B cell (primary cell): ENCODE measurements at places on chromosomes 11 and 22. TPM values are rescaled to one million over a fixed set of nuclear protein-coding genes. Genes with fewer than 3 reads are reported as not detected.

DNA sequence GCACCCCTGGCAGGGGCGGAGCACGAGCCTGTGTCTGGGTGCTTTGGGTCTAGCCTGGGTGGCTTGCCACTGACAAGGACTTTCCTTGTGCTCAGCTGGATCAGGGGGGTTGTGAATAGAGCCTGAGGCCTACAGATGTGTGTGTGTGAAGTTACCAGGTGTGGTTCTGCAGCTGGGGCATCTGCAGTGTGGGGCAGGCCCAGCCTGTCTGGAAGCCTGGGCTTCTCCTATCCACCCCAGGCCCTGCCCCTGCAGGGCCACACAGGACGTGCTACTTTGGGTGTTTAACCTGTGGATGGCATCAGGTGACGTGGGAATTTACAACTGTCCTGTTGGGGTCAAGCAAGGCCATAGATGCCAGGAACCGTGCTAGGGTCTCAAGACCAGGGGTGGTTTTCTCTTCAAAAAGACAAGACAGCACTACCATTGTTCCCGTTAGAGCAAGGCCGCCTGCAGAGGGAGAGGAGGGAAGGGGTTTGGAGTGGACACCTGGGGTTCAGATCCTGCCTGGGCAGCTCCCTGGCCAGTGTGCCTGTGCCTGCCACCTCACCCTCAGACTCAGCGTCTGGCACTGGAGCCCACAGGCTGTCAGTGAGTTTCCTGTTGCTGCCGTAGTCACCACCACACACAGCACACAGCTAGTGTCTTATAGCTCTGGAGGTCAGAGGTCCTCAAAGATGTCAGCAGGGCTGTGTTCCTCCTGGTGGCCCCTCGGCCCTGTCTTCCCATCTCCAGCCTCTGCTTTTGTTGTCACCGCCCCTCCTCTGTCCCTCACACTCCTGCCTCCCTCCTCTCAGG is 31.6 kb downstream of the CTTN start:
- no peaks in the 10 kb centered on the region for H3K36me3 ChIP-seq
- DNase-seq = no peak
- no peak overlapping the region for H3K4me3 ChIP-seq
- no peaks in the 10 kb centered on the region for H3K27me3 ChIP-seq
- H3K27ac ChIP-seq = no peak overlapping the region

DNA sequence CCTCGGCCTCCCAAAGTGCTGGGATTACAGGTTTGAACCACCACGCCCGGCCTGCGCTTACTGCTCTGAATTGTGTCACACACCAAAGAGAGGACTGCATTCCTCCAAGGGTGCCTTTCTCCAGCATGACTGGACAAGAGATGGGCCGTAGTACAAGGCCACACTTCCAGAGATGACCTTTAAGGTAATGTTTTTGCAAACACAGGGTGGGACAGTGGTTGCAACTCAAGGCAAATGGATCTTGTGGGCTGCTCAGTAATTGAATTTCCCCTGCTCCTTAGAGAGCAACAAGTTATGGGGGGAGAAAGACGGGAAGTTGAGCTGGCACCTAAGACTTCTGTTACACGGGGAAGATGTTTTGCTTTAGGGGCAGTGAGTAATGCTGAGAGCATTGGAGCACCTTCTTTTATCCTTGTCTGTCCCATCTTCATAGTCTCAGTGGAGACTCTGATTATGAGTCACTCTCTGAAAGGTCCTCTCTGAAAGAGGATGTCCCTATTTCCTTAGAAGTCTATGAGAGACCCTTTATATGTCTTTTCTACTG is 66.3 kb downstream of the C11orf91 start:
- no peak for DNase-seq
- no peaks in the 10 kb centered on the region for H3K36me3 ChIP-seq
- no peak overlapping the region for H3K27ac ChIP-seq

- no peaks in the 10 kb centered on the region for H3K36me3 ChIP-seq
- H3K27me3 ChIP-seq = no peaks in the 10 kb centered on the region
- no peak overlapping the region for H3K27ac ChIP-seq
- no peaks in the 10 kb centered on the region for H3K4me1 ChIP-seq
Measured at GRCh38 chr11:103234974-103235373, 125.7 kb downstream of the DYNC2H1 start.

DNA sequence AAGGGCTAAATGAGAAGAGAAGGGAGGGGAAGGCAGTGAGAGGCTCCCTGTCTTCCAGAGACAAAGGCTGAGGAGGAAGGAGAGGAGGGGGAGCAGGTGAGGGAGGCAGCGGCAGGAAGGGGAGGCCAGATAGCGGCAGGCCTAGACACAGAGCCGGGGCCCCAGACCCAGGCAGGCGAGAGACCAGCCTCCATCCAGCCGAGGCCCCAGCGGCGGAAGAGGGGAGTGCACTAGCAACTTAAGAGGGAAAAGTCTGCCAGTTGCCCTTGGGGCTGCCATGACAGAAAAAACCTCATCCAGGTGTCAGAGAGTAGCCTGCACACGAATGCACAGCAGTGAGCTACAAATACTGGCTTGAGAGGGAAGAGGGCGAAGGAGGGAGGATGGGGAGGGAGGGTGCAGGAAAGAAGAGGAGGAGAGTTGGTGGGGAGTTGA is 46.7 kb downstream of the IGLL1 start:
- H3K4me3 ChIP-seq = no peak overlapping the region
- no peaks in the 10 kb centered on the region for H3K27me3 ChIP-seq
- H3K27ac ChIP-seq = no peak overlapping the region
- no peak for DNase-seq
- H3K4me1 ChIP-seq = peaks cover 14% of the 10 kb centered on the region

GRCh38 chr22:49909476-49910205 is 8.6 kb downstream of the ALG12 start:
- H3K4me3 ChIP-seq = no peak overlapping the region
- peaks cover 55% of the 10 kb centered on the region for H3K36me3 ChIP-seq
- H3K4me1 ChIP-seq = no peaks in the 10 kb centered on the region
- no peak overlapping the region for H3K27ac ChIP-seq
- H3K27me3 ChIP-seq = no peaks in the 10 kb centered on the region
- DNase-seq = no peak

- no peaks in the 10 kb centered on the region for H3K36me3 ChIP-seq
- no peaks in the 10 kb centered on the region for H3K27me3 ChIP-seq
- DNase-seq = no peak
Measured at GRCh38 chr11:80414181-80415165, 973.6 kb upstream of the TENM4 start.

GRCh38 chr11:26018336-26018735 is 313.6 kb upstream of the ANO3 start:
- H3K36me3 ChIP-seq = no peaks in the 10 kb centered on the region
- no peaks in the 10 kb centered on the region for H3K27me3 ChIP-seq
- H3K4me1 ChIP-seq = no peaks in the 10 kb centered on the region
- DNase-seq = no peak
- no peak overlapping the region for H3K4me3 ChIP-seq

GRCh38 chr11:64447831-64448598 is 89.1 kb downstream of the RPS6KA4 start:
- no peaks in the 10 kb centered on the region for H3K36me3 ChIP-seq
- peak overlapping the region; percentile 39 for H3K27ac ChIP-seq
- no peaks in the 10 kb centered on the region for H3K27me3 ChIP-seq
- DNase-seq = peak; percentile 88
- peak overlapping the region; percentile 92 for H3K4me3 ChIP-seq

DNA sequence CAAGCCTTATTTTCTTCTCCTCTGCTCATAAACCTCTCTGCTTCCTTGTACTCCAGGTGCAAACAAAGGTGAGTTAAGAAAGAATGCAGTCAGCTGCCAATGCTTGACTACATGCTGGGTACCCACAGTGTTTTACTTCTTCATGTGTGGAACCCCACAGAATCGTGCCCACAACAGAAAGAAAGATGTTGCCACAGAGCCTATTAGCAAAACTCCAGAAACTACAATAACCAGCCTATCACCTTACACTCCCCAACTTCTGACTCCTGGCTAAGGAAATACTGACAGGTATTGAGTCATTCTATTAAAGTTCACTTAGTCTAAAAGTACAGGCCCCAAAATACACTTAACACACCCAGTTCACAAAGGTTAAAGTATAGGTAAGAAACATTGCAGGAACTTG is 56.9 kb upstream of the CCDC89 start:
- H3K27me3 ChIP-seq = no peaks in the 10 kb centered on the region
- H3K4me3 ChIP-seq = no peak overlapping the region
- H3K4me1 ChIP-seq = no peaks in the 10 kb centered on the region
- H3K36me3 ChIP-seq = no peaks in the 10 kb centered on the region
- no peak overlapping the region for H3K27ac ChIP-seq

DNA sequence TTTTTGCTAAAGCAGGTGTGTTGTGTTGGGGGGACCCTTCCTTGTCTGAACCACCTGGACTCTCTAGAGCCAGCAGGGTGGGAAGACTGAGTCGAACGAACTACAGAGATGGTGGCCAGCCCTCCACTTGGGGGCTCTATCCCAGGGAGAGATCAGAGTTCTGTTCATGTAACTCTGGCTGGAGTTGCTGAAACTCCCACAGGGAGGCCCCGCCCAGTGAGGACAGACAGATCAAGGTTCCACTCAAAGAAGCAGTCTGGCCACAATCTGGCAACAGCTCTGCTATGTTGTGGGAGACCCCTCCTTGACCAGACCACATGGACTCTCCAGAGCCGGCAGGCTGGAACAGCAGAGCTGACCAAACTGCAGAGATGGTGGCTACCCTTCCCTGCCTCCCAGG is 20.2 kb upstream of the OR5AK2 start:
- H3K27ac ChIP-seq = no peak overlapping the region
- H3K36me3 ChIP-seq = no peaks in the 10 kb centered on the region
- no peak for DNase-seq
- H3K4me1 ChIP-seq = no peaks in the 10 kb centered on the region

DNA sequence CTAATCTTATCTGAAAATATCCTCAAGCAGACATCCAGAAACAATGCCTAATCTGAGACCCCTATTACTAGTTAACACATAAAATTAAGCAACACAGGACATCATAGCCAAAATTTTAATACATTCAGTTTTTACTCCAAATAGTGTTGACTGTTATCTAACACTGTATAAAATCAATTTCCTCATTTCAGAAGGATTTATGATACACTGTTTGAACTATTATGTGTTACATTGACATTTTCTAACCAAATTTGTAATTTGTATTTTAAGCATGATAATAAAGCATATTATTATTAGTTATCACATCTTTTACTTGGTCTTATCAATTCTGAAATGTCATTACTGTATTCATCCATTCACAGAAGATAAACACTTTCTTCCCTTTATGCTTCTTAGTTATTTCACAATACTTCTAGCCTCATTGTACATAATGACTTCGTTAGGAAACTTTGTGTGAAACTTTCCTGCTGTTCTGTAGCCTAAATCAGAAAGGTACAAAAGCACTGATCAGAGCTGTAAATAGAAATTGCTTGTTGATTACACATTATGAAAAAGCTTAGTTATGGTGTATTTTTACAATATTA is 1248.9 kb downstream of the JRKL start:
- H3K4me3 ChIP-seq = no peak overlapping the region
- no peak for DNase-seq
- no peaks in the 10 kb centered on the region for H3K27me3 ChIP-seq
- no peak overlapping the region for H3K27ac ChIP-seq
- H3K36me3 ChIP-seq = no peaks in the 10 kb centered on the region
- H3K4me1 ChIP-seq = no peaks in the 10 kb centered on the region

- H3K36me3 ChIP-seq = no peaks in the 10 kb centered on the region
- H3K4me3 ChIP-seq = no peak overlapping the region
- H3K27ac ChIP-seq = no peak overlapping the region
- DNase-seq = no peak
- no peaks in the 10 kb centered on the region for H3K4me1 ChIP-seq
- no peaks in the 10 kb centered on the region for H3K27me3 ChIP-seq
Measured at GRCh38 chr11:73252577-73253191, 19.5 kb upstream of the P2RY6 start.

DNA sequence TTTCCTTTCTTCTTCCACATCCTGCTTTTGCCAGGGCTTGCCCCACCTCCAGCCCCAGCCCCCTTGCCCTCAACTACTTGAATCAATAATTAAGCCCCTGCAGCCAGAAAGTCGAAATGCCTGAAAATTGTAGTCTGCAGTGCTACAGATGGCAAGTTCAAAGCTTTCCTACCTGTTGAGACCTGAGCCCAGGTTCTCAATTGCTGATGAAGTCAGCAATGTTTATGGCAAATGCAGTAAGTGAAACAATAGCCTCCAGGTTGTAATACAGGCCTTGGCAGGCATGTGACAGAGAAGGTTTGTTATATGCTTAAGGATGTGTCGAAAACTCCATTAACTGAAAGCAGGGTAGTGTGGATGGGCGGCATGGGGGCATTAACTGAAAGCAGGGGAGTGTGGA is 181.1 kb upstream of the SESN3 start:
- H3K4me1 ChIP-seq = no peaks in the 10 kb centered on the region
- H3K4me3 ChIP-seq = no peak overlapping the region
- H3K27me3 ChIP-seq = no peaks in the 10 kb centered on the region
- no peak overlapping the region for H3K27ac ChIP-seq
- DNase-seq = no peak
- no peaks in the 10 kb centered on the region for H3K36me3 ChIP-seq

GRCh38 chr11:114166362-114166761 is 106.9 kb downstream of the ZBTB16 start:
- no peak overlapping the region for H3K4me3 ChIP-seq
- no peaks in the 10 kb centered on the region for H3K36me3 ChIP-seq
- H3K27ac ChIP-seq = no peak overlapping the region
- no peaks in the 10 kb centered on the region for H3K27me3 ChIP-seq
- H3K4me1 ChIP-seq = peaks cover 76% of the 10 kb centered on the region
- DNase-seq = no peak

DNA sequence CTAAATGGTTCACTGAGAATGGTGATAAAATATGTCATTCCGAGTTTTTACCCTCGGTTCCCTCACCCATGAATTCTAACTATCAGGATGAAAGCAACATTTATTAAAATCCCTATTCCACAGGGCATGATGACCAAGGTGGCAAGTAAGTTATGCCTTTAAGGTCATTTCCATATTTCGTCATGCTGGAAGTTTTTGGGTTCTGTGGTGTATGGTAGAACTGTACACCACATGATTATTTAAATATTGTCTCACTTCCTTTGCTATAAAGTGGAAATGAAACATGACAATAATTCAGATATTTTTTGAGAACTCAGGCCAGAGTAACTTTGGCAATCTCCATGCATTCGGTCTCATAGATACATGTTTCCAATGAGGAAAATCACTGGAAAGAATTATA is 68.5 kb upstream of the CARD18 start:
- no peaks in the 10 kb centered on the region for H3K36me3 ChIP-seq
- H3K4me1 ChIP-seq = peaks cover 5% of the 10 kb centered on the region
- H3K27ac ChIP-seq = no peak overlapping the region
- H3K4me3 ChIP-seq = no peak overlapping the region

Gene ATG13
- total RNA-seq = 88.8 and 92.8 TPM in 2 replicates

Gene MISFA
- total RNA-seq = 1.2 and 3.2 TPM in 2 replicates

Gene AQP11
- total RNA-seq = 0.47 and 0.49 TPM in 2 replicates

Gene OR2AG1
- total RNA-seq = not detected in 2 replicates

Gene LRRC56
- 15.8 and 16.6 TPM in 2 replicates for total RNA-seq

Gene CRYAB
- total RNA-seq = not detected in 2 replicates

Gene SLC22A6
- total RNA-seq = not detected in 2 replicates

Gene IGLL1
- not detected in 2 replicates for total RNA-seq

Gene PRR33
- total RNA-seq = not detected in 2 replicates

Gene APOL3
- total RNA-seq = 97.2 and 107 TPM in 2 replicates

Gene WNT7B
- total RNA-seq = 0.17 and 0.22 TPM in 2 replicates

Gene SLC6A5
- total RNA-seq = not detected in 2 replicates
